Dorsolateral prefrontal cortex (tissue), 122 donors: ENCODE measurements at places on chromosomes 12 and 14. TPM values are rescaled to one million over a fixed set of nuclear protein-coding genes. Genes with fewer than 3 reads are reported as not detected.
A peak's percentile ranks its signal among the peaks of the same experiment; 100 is the strongest.

MYO1H gene
- total RNA-seq = 0.99 TPM

DNA sequence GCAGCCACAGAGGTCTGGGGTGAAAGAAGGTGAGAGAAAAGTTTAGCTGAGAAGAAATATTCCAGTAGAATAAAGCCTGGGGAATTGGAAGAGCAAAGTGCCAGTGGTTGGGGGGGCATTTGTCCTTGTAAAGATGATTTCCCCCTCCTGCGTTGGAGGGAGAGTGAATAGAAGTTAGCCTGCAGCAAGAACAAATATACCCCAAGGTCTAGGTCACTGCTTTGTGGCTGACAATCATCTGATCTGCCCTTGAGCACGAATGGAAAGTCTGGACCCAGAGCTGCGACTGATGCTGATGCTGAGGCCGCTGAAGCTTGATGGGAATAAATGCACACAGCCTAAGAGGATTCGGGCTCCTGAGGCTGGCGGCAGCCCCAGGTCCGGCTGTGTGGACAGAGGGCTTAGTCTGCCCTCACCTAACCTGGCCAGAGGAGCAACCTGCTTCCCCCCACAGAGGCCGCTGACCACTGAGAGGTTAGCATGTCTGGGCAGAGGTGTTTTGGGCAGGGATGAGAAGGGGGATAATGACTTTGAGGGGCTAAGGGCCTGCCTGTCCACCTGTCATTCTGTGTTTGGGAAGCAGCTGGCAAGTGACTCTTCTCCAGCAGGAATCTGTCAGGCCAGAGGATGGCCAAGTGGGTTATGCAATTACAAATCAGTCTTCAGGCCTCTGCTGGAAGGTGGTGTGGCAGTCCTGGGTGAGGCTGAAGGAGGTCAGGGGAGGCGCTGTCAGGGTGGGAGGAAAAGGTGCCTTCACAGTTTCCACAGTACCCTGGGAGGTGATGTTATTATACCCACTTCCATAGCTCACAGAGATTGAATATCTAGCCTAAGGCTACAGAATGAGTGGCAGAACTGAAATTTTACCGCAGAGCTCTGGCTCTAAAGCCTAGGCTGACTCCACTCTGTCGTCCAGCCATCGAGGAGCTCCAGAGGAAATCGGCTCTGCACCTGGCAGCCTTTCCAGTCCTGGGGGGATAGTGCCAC, 11.7 kb downstream of the TUBA1C start:
- DNase-seq = no peak

- no peak for DNase-seq
These were observed 31.7 kb downstream of the DHRS7 start for GRCh38 chr14:60133487-60133886.

DNA sequence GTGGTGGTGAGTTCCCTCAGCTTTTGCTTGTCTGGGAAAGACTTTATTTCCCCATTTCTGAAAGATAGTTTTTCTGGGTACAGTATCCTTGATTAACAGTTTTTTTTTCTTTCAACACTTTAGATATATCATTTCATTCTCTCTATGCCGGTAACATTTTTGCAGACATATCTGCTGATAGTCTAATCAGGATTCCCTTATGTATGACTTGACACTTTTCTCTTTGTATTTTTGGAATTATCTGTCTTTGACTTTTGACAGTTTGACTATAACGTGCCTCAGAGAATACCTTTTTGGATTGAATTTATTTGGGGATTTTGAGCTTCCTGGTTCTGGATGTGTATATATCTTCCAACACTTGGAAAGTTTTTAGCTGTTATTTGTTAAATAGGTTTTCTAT, 234.8 kb upstream of the PRICKLE1 start:
- DNase-seq = no peak

DNA sequence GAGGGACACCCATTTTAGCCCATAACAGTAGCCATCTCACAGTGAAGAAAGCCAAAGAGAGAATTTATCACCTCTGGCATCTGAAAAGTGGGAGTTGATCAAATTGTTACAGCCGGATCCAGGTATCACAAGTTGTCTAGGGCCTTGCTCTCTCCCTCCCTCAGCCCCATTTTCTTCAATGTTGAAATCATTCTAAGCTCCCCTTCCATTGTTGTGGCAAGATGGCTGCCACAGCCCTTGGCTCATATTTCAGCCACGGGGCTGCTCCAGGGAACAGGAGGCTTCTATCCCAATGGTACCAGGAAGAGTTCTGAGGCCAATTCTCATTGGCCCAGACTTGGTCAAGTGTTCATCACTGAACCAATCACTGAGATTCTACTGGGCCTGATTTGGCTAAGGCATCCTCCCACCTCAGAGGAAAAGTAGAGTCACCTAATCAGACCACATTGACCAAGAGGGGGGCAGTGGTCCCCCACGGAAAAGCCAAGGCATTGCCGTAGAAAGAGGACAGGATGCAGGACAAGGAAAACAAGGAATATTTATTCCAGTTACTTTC, 106.2 kb downstream of the GPATCH2L start:
- no peak for DNase-seq

PNP gene
- total RNA-seq = 8.5 TPM

MANSC4 gene
- total RNA-seq = not detected

- peak; percentile 35 for DNase-seq
These were observed 960 bp upstream of the LRFN5 start for GRCh38 chr14:41605550-41606281.

DNA sequence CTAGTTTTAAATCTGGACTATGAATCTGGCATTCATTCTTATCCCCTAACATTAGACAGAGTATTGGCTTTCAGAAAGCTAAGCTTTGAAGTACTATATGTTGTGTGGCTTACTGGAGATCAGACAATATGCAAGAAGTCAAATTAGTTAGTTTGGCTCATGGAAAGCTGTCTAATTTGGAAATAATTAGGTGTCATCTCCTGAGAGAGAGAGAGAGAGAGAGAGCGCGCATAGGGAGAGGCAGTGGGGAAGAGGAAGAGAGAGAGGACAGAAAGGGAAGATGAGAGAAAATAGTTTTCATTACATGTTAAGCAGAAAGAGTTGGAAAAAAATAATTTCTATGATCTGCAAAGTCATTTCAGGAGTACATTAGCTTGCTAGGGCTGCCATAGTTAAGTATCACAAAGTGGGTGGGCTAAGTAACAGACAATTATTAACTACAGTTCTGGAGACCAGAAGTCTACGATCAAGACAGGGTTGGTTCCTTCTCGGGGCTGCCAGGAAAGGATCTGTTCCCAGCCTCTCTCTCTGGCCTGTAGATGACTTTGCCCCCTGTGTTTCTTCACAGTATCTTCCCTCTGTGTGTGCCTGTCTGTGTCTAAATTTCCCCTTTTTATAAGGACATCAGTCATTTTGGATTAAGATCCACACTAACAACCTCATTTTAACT, 404.2 kb downstream of the RGS6 start:
- DNase-seq = no peak

GRCh38 chr12:95805864-95806671, 15.5 kb upstream of the NTN4 start:
- DNase-seq = no peak

ENDOU gene
- 3.4 TPM for total RNA-seq

DNA sequence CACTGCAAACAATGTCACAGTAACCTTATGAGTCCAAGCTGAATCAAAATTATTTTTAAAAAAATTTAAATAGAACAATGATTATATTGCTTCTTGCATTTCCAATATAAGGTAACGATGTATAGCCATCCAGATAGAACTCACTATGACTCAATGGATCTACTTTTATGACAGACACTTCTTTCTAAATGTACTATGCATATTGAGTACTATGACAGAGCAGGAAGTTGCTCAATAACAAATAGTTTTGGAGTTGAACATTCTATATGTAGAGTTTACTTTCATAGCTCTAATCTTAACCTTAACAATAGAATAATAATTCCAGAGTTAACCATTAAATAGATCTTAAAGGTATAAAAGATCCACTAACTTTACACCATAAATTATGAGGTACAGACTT, 46.7 kb upstream of the ALG10B start:
- DNase-seq = no peak

DNA sequence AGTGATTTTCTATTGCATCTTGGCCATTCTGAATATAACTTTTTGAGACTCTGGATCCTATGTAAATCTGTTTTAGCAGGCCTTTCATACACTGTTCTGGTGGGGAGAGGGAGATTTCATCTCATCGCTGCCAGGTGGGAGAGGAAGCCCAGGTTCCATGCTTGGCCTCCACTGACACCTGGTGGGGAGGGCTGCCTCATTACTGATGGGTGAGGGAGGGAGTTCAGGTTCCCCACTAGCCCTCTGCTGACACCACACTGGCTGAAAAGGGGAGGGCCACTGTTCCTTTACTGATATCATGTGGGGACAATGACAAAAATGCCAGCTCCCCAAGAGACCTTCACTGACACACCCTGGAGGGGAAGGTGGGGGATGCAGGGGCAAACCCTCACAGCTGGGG, 2.4 kb upstream of the GALNT8 start:
- DNase-seq = no peak

AREL1 gene
- total RNA-seq = 45.6 TPM

- no peak for DNase-seq
These were observed 25.6 kb upstream of the MED13L start for GRCh38 chr12:116303066-116303465.

GRCh38 chr12:59626382-59626781, 30.6 kb downstream of the SLC16A7 start:
- DNase-seq = no peak

- no peak for DNase-seq
These were observed 1.5 kb downstream of the CYP46A1 start for GRCh38 chr14:99685596-99685995.

SAMD15 gene
- 3.4 TPM for total RNA-seq

DNA sequence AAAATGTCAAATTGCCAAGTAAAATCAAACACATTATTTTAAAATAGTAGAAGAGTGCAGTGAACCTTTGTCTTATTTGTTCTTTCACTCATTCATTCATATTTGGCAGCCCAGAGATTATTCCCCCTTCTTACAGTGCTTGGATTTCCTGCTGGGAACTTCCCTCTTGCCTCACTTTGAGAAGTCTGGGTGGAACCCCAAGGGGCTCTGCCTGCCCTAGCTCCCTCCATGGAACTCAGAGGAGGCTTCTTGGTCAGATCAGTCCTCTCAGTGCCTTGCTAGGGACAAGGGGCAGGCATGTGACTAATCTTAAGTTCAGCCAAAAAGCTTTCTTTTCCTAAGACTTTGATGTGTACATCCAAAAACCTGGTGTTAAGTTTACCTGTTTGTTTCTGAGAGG, 84.7 kb upstream of the OVCH1 start:
- DNase-seq = no peak
